AG08395 (cell line): ENCODE measurements at places on chromosomes 12 and 14.

GRCh38 chr14:95261616-95262510 lies 57.8 kb downstream of the CLMN start:
- no peak for DNase-seq

DNA sequence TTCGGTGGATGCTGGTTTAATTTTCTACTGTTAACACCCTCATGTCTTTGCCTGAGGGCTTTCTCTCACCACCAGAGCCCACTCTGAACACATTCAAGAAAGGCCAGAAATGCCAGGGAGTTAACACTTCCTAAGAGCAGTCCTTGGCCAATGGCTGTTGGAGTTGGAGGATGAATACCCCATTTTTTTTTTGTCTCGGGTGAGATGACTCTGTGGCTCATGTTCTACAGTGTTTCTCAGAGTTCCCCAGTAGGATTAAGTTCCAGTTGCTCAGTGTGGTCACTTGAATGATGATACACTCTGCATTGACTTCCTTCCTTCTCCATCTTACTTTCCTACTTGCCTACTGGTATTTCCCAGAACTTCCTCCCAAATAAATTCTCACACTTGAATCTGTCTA lies 65.8 kb downstream of the FOS start:
- DNase-seq = no peak

DNA sequence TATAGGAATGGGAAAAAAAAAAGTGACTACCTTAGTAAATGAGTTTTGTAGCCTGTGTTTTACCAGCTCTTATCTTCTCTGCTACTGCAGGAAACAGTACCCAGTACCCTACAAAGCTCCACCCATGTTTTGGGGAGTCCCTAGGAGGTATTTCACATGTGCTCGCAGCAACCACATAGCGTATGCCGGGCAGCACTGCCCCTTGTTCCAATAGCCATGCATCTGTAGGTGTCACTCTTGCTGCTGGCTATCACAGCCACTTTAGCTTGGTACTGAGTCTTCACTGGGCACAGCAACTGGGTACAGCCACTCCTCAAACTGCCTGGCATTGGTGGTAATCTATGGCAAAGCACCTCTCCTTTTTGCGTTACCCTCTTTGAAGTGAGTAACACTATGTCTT lies 2.0 kb upstream of the MDM1 start:
- DNase-seq = no peak

GRCh38 chr14:94517641-94518257 lies 8.5 kb upstream of the SERPINA12 start:
- no peak for DNase-seq

DNA sequence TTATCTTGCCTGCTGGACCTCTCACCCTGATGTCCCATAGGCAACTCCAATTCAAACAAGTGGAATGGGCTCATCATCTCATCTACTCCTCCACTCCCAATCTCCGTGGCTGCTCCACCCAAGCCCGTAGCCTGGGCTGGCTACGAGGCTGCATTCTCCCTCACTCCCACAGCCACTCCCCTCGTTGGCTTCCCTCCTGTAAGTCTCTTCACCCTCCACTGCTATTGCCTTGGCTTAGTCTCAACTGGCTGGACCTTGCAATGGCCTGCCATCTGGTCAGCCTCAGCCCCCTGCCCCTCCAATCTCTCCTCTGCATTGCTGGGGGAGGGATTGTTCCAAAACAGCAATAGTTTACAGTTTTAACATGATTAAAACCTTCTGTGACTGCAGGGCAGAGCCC lies 44.4 kb upstream of the PELI2 start:
- DNase-seq = no peak

DNA sequence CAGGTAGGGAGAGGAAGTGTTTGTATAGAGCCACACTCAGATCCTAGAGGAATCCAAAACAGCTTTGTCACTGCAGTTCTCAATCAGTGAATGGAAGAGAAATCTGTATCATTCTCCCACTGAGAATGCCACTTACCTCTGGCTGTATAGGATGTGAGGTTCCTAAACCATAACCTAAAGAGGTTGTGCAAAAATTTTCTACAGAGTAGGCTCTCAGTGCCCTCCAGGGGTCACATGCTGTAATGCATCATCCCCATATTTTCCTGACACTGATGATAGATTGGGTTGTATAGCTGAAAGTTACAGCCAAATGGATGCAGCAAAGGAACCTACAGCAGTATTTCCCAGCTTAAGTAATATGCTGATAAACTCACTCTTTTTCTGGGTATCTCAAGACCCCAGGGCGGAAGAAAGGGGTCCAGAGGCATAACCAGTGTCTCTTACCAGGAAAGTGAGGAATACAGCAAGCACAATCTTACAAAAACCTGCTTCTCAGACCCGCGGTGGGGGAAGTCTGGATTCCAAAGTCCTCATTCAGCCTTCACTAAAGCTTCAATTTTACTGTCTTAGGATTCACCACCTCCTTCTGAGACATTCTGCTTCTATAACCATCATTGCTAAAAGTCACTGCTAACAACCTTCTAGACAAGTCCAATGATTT lies 3.8 kb downstream of the BCDIN3D start:
- DNase-seq = peak; percentile 43

GRCh38 chr12:104935886-104936285 lies 22.2 kb downstream of the SLC41A2 start:
- no peak for DNase-seq

DNA sequence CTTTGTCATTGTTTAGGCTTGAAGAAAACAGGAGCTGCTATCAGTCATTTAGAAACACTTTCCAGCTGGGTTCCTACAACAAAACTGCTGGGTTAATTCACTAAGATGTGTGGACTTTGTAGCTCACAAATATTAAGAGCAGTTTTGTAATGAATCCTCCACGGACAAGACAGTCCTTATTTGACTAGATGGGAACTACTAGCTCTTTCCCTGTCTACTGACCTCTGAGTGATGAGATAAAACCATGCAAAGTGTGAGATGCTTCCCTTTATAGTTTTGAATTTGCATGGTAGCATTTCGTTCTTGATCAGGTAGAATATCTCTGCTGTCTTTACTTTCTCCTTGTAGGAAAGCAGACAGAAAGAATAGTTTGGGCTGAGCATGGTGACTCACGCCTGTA lies 72.9 kb upstream of the STXBP6 start:
- DNase-seq = no peak

GRCh38 chr12:6361834-6362233 lies 13.5 kb downstream of the SCNN1A start:
- DNase-seq = no peak

- DNase-seq = peak; percentile 93
Measured at GRCh38 chr12:104736307-104736706, 221.8 kb downstream of the SLC41A2 start.

GRCh38 chr12:124687917-124688316 lies 120.5 kb upstream of the NCOR2 start:
- no peak for DNase-seq

- DNase-seq = no peak
Measured at GRCh38 chr14:45258805-45259204, 5.8 kb upstream of the MIS18BP1 start.

- DNase-seq = peak; percentile 45
Measured at GRCh38 chr14:67166450-67166853, 22.8 kb upstream of the GARIN2 start.

GRCh38 chr12:90729736-90730135 lies 225.2 kb downstream of the CCER1 start:
- DNase-seq = no peak

DNA sequence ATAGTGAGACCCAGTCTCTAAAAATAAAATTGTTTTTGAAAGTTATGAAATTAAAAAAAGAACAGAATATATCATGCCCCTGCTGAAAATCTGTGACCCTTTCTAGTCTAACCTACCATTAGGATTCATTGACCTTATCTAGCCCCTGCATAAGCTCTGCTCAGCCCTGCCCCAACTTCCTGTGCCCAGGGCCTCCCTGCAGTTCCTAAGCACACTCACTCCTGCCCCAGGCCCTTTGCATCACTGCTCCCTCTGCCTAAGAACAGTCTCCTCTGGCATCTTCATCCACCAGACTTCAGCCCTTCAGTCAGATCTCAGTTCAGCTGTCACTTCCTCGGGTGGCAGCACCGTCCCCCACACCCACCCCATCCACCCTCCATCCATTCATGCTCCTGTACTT lies 55.4 kb downstream of the SCARB1 start:
- no peak for DNase-seq

DNA sequence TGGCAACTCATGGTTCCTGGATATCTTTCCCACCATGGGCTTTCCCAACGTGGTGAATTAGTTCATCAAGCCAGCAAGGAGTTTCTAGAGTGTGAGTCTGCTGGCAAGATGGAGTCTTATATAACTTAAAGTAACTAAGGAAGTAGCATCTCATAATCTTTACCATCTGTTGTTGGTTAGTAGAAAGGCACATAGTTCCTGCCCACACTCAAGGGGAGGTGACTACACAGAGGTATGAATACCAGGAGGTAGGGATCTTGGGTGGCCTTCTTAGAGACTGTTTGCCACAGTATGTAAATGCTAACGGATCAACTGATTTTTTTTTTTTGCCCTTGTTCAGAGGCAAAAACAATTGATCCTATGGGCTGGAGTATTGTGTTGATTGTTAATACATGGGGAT lies 446.9 kb downstream of the ATP23 start:
- no peak for DNase-seq

GRCh38 chr14:74620497-74620921 lies 8.5 kb upstream of the LTBP2 start:
- DNase-seq = peak; percentile 85

GRCh38 chr14:37901978-37902377 lies 305.7 kb upstream of the SSTR1 start:
- peak; percentile 85 for DNase-seq

DNA sequence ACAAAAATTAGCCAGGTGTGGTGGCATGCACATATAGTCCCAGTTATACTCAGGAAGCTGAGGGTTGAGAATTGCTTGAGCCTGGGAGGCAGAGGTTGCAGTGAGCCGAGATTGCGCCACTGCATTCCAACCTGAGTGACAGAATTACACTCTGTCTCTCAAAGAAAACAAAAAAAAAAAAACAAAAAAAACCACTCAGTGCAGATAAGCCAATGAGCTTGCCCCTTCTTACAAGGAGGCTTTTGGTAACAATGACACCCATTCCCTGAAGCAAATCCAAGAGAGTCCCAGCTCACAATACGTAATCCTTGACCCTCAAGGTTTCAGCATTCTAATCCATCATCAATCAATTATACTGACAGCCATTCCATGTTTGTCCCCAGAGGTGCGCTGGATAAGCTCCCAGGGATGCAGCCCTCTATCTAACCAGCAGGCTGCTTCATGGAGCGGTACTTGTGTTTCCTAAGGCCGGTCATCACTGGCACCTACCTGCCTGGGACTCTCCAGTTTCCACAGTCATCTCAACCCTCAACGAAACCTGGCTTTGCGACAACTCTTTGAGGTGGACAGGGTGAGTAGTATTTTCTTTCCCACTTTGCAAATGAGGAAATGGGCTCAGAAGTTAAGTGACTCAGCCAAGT lies 12.4 kb downstream of the GCN1 start:
- peak; percentile 22 for DNase-seq

- no peak for DNase-seq
Measured at GRCh38 chr14:55927028-55927427, 191.2 kb upstream of the PELI2 start.

DNA sequence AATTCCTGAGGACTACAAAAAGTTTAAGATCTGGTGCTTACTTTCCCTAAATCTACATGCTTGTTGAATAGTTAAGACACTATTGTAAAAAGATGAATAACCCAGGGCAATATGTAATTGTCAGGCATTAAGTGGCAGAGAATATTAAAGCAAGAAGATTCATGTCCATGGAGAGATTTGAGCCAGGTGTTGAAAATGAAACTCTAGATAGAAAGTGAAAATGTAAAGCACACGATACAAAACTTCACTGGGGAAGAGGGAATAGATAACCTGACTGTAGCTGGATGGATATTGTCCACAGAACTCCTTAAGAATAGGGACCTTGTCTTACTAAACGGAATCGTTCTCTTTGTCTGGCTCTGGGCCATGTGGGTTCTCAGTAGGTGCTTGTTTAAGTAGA lies 5.0 kb downstream of the CAND1 start:
- DNase-seq = no peak

DNA sequence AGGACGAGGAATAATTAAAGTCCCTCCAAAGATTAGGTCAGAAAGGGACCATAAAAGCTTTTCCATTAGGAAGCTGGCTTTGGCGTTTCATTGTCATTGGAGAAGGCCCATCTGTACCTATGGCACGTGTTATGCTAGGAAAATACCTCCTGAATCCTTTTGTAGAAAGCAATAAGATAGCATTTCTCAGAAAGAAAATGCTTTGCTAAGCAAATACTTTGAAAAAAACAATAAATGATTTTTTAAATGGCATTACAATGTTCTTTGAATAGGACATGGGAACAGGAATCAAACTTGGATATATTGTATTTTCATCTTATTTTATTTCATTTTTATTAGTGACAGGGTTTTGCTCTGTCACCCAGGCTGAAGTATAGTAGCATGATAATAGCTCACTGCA lies 967.7 kb downstream of the NRXN3 start:
- no peak for DNase-seq

DNA sequence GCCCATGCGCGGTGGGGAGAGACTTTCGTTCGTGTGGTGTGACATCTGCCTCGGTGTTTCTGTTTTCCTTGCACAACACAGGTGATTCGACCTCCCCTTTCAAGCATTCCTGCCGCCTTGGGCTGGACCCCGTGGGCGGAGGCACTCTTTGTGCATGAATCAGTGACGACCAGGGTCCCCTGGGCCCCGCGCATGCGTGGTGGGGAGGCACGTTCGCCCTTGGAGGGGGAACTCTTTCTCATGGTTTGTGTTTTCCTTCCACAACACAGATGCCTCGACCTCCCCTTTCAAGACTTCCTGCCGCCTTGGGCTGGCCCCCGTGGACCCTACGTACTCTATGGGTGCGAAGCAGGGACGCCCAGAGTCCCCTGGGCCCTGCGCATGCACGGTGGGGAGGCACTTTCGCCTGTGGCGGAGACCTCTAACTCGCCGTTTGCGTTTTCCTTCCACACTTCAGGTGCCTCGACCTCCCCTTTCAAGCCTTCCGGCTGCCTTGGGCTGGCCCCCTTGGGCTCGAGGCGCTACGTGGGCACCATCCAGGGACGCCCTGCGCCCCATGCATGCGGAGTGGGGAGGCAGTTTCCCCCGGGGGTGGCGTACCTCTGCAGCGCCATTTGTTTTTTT lies 340.9 kb downstream of the ALG10 start:
- DNase-seq = no peak

DNA sequence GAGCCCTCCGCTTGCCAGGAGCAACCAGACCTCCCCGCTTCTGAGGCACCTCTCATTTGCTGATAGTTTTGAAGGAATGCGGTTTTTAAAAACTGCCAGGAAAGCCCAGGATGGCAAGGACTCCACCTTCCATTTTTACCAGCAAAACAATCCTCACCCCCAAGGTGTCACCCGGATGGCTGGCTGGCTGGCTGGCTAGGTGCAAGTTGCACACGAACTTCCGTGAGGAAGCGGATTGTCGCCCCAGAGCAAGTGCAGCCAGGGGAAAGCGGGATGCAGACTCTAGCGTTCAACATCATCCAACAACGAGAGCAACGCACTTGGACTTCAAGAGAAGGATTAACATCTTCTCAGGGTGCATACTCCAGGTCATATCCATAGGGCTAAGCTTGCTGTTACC lies 125.4 kb downstream of the RIMBP2 start:
- no peak for DNase-seq

- DNase-seq = no peak
Measured at GRCh38 chr12:76976777-76977382, 88.5 kb downstream of the E2F7 start.
